ENCODE measurements at places on chromosomes 5 and 9.

- no peaks in the 10 kb centered on the region for H3K27me3 ChIP-seq
- no peak for DNase-seq
- H3K27ac ChIP-seq = no peak overlapping the region
Measured at GRCh38 chr9:34454571-34455065, 3.8 kb downstream of the FAM219A start.

DNA sequence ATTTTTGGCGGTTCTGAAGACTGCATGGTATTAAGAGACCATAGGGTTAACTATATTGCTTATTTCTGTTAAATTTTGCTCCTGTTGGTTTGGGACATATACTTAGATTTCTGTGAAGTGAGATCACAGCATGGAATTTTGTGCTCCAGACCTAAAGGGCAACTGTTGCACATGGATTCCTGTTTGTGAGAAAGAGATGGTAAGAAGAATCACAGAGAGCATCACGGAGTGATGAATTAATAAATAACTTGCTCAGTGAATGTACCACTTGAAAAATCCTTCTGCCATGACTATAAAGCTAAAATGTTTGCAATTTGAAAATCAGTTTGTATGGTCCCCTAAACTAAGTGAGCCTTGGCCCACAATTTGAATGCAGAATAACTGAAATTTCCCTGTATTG lies 4.5 kb downstream of the PSAT1 start:
- DNase-seq = no peak
- no peaks in the 10 kb centered on the region for H3K27me3 ChIP-seq
- no peak overlapping the region for H3K27ac ChIP-seq
- no peaks in the 10 kb centered on the region for H3K36me3 ChIP-seq

- no peaks in the 10 kb centered on the region for H3K36me3 ChIP-seq
- H3K4me1 ChIP-seq = no peaks in the 10 kb centered on the region
- H3K4me3 ChIP-seq = no peak overlapping the region
- no peak for DNase-seq
- no peak overlapping the region for H3K27ac ChIP-seq
Measured at GRCh38 chr9:130343445-130343918, 77.9 kb downstream of the HMCN2 start.

DNA sequence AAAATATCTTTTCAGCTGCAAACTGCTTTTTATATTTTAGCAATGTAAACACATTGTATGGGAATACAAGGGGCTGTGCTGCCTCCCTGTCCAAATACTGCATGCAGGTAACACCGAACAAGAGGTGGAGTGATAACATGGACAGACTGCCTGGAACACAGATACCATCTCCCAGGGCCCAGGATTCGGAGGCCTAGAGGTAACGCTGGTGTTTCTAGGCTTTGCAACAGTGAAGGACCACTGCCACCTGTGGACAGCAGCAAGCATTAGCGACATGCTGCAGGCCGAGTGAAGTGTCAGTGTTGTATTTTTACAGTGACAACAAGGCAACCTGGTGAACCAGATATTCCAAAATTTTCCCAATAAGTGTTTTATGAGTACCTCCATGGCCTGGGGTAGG lies 379.1 kb downstream of the DMRT2 start:
- H3K27me3 ChIP-seq = no peaks in the 10 kb centered on the region
- H3K4me3 ChIP-seq = no peak overlapping the region
- H3K36me3 ChIP-seq = no peaks in the 10 kb centered on the region
- H3K4me1 ChIP-seq = no peaks in the 10 kb centered on the region
- DNase-seq = no peak

GRCh38 chr5:30749971-30750370 lies 443.5 kb upstream of the CDH6 start:
- DNase-seq = no peak
- no peak overlapping the region for H3K27ac ChIP-seq
- no peaks in the 10 kb centered on the region for H3K4me1 ChIP-seq
- H3K4me3 ChIP-seq = no peak overlapping the region
- no peaks in the 10 kb centered on the region for H3K36me3 ChIP-seq
- no peaks in the 10 kb centered on the region for H3K27me3 ChIP-seq

- no peak for DNase-seq
- no peak overlapping the region for H3K27ac ChIP-seq
- H3K27me3 ChIP-seq = no peaks in the 10 kb centered on the region
- no peak overlapping the region for H3K4me3 ChIP-seq
- H3K4me1 ChIP-seq = no peaks in the 10 kb centered on the region
Measured at GRCh38 chr9:87670572-87671264, 55.2 kb upstream of the CTSL start.

- H3K36me3 ChIP-seq = no peaks in the 10 kb centered on the region
- no peak overlapping the region for H3K4me3 ChIP-seq
- H3K4me1 ChIP-seq = no peaks in the 10 kb centered on the region
- no peak for DNase-seq
- no peak overlapping the region for H3K27ac ChIP-seq
Measured at GRCh38 chr5:86360801-86361200, 256.9 kb upstream of the COX7C start.
